ENCODE measurements at places on chromosomes 13 and 19.

DNA sequence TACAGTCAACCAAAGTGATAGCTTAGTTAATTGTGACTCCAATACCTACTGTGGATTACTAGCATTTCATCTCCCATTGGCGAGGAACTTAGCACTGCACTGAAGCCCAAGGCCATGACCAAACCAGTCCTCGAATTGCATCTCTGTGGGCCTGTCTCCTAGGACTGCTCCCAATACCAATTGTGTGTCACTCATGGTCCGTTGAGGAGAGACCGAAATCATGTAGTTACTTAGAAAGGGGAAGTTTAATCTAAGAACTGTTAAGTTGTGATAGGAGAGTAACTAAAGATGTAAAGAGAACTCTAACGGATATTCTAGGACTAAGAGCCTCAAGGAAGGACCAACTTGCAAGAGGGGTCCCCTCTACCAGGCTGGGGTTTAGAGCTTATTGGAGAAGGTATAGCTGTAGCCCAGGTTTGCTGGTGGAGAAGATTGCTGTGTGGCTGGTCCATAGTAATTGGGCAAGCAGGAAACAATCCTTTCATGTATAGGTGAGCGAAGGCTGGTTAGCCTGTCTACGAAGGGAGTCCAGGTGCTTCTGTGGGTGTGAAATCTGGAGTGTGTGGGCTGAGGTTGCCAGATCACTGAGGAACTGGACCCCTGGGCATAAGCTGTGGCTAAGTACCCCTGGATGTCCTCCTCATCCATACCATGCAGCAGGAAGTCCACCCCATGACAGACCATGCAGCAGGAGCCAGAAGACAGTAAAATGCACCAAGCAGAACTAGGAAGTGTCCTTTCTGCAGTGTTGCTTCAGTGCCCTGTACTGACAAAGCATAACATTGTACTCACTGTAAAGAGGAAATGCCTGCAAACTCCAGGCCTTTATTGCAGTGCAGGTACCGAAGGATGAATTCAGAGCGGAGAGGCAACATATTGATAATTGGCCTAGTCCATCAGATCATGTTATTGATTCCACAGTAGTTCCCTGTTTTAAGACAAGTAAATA, 30.8 kb downstream of the DNAJC3 start:
- DNase-seq, result no peak

DNA sequence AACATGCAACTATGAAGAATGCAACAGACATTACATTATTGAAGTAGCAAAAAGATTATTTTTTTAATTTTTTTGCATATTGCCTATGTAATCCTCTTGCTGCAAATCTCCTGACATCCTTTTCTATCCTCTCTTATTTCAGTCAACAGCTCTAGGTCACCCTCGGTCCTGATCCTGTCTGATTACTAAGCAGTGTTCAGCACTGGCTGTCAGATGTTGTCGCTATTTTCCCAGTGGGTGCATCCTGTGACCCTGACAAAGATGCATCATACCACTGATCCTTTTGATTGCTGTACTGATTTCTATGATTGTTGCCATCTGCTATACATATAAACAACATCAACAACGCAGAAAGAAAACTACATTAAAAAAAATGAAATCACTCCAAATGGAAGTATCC, 443.7 kb upstream of the PRR20A start:
- no peak for DNase-seq

DNA sequence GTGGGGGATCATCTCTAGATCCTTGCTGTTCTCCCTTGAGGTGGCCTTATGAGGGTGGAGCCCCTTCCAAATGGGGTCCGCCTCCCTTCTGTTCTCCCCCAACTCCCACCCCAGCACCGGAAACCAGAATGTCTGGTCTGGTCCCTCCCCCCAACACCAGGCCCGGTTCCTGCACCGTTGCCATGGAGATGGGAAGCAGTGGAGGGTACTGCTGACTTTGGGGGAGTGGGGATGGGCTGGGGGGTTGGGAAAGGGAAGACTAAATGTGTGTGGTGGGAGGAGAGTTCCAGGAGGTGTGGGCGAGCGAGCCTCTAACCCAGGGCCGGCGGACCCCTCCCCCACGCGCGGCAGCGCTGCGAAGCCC, 1.7 kb downstream of the SHANK1 start:
- DNase-seq, result no peak

DNA sequence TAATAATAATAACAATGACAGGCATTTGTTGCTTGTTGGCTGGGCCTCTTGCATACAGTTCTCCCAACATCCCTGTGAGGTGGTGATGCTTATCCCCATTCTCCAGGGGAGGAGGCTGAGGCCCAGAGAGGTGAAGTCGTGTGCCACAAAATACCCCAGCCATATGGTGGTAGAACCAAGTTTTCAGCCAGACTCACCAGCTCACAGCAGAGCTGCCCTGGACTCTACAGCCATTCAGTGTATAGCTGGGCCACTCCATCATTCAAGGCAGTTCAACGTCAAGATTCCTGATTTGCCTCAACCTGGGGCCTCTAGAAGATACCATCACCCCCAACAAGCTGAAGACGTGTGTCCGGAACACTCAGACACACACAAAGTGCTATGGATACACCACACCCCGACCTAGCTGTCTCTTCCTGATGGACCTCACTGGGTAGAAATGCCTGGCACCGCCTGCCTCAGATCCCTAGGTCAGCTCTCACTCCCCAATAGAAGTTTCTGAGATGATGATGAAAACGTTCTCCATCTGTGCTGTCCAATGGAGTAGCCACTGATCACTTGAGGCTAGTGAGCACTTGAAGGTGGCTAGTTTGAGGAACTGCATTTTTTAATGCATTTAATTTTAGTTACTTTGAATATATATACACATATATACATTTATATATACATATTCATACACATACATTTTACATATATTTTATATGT, 4.3 kb upstream of the CEACAM19 start:
- no peak for DNase-seq

GRCh38 chr19:45981350-45981749, 7.7 kb upstream of the NOVA2 start:
- no peak for DNase-seq

DNA sequence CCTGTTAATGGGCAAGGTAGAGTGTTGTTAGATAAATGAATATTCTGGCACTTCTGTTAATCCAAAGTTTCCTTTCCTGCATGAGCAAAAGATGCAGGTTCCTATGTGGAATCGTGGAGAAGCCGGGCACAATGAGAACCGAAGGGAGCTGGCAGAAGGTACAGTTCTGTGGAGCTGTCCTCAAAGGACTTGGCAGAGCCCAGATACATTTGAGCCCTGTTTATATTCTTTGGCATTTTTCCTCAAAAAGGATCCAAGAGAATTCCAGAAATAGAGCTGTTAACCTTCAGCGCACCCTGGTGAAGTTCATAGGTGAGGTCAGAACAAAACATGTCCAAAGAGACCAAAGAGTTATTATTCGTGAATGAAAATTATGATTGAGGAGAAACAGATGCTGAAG, 4.0 kb upstream of the DLEU7 start:
- DNase-seq, result no peak

DNA sequence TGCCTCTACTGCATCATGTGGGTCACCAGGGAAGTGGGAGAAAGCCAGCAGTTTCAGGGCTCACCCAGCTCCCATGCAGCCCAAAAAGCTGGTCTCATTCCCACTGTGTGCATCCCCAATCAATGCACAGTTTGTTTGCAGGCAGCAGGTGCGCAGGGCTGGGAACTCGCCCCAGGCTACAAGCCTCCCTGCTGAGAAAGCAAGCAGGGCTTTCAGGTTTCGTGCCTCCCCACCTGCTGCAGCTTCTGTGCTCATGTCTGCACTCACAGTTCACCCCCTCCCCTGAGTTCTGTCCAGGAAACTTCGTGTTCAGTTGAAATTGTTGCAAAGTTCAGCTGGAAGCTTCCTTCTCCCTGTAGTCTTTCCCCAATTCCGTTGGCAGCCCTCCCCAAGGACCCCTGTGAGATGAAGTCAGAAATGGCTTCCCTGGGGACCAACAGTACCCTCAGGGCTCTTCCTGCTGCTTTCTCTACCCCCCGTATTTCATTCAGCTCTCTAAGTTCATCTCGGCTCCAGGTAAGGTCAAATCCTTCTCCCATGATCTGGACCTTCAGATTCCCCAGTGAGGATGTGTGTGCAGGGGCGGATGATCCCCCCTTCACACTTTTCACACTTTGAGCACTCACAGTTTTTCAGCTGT, 10.3 kb upstream of the KLK3 start:
- no peak for DNase-seq

GRCh38 chr19:19342086-19343015, 21.7 kb downstream of the MAU2 start:
- DNase-seq, result peak; percentile 56

- DNase-seq, result no peak
These were observed 126.4 kb downstream of the TNFRSF19 start for GRCh38 chr13:23696610-23697009.

- DNase-seq, result no peak
These were observed 504.5 kb downstream of the FOXO1 start for GRCh38 chr13:40161931-40162330.

DNA sequence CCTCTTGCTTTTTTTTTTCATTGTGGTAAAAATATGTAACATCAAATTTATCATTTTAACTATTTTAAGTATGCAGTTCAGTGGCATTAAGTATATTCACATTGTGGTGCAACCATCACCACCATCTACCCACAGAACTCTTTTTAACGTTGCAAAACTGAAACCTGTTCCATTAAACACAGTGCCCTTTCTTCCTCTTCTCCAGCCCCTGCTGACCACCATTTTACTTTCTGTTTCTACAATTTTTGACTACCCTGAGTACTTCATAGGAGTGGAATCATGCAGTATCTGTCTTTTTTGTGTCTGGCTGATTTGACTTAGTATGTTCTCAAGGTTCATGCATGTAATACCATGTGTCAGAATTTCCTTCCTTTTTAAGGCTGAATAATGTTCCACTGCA, 153.1 kb downstream of the FGF9 start:
- no peak for DNase-seq

DNA sequence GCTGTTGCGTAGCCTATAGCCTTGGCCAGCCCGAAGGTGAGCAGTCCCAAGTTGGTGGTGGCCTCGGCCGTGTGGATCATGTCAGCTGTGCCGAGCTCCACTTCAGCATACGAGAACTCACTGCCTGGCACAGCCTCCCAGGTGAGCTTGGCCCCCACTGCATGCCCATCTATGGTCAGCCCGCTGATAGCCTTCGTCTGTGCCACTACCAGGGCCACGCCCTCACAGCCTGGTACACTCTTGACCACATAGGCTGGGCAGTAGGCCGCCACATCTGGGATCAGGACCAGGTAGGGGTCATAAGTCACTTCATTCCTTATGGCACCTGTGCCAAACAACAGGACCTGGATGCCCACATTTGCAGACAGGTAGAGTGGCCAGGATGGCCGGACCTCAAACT, 7.4 kb downstream of the FCGBP start:
- no peak for DNase-seq

DNA sequence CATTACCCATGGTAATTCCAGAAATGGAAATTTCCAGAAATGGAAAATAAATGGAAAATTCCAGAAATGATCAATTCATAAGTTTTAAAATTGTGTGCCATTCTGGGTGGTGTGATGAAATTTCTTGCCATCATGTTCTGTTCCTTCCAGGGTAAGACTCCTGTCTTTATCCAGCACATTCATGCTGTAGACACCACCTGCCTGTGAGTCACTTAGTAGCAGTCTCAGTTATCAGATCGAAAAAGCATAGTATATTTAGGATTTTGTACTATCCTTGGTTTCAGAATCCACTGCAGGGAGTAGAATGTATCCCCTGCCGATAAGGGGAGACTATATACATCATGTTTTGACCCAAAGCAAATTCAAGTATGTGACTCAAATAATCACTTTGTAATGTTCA, 26.7 kb upstream of the CSNK1A1L start:
- DNase-seq, result no peak

- peak; percentile 35 for DNase-seq
These were observed 502.3 kb downstream of the KCTD12 start for GRCh38 chr13:76383676-76384461.

DNA sequence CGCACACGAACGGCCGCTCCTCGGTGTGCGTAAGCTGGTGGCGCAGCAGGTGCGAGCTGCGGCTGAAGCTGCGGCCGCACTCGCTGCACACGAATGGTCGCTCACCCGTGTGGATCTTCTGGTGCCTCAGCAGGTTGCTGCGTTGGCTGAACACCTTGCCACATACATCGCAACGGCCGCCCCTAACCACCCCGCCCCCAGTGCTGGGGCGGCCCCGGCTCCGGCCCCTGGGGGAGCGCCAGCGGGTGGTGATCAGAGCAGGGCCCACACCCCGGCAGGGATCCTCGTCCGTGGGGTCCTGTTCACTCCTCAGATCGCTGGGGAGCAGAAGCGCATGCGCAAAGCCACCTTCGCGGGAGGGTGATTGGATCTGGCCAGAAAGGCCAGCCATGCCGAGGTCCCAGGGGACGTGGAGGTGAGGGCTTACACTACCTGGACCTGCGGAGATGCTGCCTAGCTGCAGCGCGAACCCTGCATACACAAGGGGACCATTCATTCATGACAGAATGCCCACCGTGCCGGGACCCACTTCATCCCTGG, 4.7 kb upstream of the UBE2M start:
- peak; percentile 59 for DNase-seq

DNA sequence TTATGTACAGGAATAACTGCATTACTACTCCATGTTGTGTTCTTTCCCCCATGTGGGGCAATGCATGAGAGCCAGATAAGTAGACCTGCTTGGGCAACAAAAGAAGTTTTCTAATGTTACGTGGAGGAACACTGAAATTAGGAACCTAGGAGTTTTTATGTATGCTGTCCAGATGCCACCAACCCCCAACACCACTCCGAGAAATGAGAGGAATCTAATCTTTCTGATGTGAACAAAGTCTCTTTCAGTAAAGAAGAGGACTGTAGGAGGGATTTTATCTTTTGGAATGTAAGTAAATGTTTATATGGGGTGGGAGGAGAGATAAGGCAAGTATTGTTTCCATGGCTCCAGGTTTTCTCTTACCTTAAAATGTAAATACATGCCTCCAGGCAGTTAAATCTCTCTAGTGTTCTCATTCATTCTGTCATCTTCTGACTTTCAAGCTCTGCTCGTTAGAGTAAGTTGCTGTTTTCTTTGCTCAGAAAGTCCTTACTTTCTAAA, 820.6 kb downstream of the PCDH17 start:
- peak; percentile 69 for DNase-seq

DNA sequence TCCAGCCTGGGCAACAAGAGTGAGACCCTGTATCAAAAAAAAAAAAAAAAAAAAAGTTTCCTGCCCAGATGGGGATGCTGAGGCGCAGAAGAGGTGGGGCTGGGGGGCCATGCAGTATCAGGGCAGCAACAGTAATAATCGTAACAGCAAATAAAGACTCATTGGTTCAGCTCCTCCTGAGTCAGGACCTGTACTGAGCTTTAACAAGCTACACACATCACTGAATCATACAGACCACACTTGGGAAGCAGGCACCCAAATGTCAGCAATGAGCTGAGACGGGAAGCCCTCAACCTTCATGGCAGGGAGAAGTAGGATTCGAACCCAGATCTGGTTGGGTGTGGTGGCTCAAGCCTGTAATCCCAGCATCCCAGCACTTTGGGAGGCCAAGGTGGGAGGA, 10.6 kb upstream of the DPF1 start:
- no peak for DNase-seq

GRCh38 chr19:37537391-37537947, 30.7 kb downstream of the ZNF793 start:
- no peak for DNase-seq

GRCh38 chr13:44188257-44188656, 185.4 kb upstream of the SERP2 start:
- DNase-seq, result no peak

GRCh38 chr19:288911-289310, 2.3 kb downstream of the PLPP2 start:
- no peak for DNase-seq

GRCh38 chr19:19259741-19260140, 13.4 kb downstream of the TM6SF2 start:
- no peak for DNase-seq

GRCh38 chr13:87094646-87095045, 576.5 kb upstream of the SLITRK5 start:
- DNase-seq, result no peak

GRCh38 chr13:103006641-103007426, 59.4 kb downstream of the SLC10A2 start:
- DNase-seq, result no peak
